ENCODE measurements at places on chromosomes 1 and 21.

GRCh38 chr1:226608699-226609505, 60.3 kb downstream of the STUM start:
- no peak for DNase-seq

GRCh38 chr1:151294742-151295462, 12.8 kb downstream of the ZNF687 start:
- DNase-seq = no peak

- DNase-seq = no peak
Measured at GRCh38 chr1:175155473-175155856, 37.1 kb downstream of the KIAA0040 start.

GRCh38 chr1:204296431-204296988, 63.2 kb downstream of the PLEKHA6 start:
- DNase-seq = no peak

DNA sequence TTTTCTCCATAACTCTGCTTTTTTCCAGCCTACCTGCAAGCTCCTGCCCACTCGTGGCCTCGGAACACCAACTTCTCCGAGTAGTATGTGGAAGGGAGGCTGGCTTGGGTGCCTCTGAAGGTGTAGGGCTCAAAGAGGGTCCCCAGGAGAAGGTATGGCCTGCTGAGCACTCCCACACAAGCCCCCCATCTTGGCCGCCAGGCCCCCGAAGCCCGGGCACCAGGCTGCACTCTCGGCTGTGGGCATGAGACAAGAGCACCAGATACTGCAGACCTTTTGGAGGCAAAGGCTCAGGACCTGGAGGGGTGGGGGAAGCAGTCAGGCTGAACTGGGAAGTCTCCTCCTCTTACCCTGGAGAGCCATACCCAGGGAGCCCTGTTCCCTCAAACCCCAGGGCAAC, 1.7 kb downstream of the ZNF692 start:
- no peak for DNase-seq

DNA sequence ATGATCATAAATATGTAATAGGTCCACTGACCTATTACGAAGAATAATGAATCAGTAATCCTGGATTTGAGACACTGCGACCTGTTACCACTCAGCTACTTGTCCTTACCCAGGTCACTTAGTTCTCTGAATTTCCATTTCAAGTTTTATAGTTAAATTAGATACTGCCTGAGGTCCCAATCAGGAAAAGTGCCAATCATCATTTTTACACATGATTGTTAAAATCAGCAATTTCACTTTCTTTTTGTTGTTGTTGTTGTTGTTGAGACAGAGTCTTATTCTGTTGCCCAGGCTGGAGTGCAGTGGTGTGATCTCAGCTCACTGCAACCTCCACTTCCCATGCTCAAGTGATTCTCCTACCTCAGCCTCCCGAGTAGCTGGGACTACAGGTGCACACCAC, 22.8 kb upstream of the LYPLAL1 start:
- DNase-seq = no peak

- no peak for DNase-seq
Measured at GRCh38 chr1:94947437-94947836, 20.5 kb upstream of the CNN3 start.

GRCh38 chr21:42491328-42491727, 4.7 kb downstream of the RSPH1 start:
- DNase-seq = no peak

- no peak for DNase-seq
Measured at GRCh38 chr1:33152685-33153432, 29.0 kb downstream of the TRIM62 start.

GRCh38 chr21:38950435-38951094, 144.8 kb downstream of the ETS2 start:
- no peak for DNase-seq

DNA sequence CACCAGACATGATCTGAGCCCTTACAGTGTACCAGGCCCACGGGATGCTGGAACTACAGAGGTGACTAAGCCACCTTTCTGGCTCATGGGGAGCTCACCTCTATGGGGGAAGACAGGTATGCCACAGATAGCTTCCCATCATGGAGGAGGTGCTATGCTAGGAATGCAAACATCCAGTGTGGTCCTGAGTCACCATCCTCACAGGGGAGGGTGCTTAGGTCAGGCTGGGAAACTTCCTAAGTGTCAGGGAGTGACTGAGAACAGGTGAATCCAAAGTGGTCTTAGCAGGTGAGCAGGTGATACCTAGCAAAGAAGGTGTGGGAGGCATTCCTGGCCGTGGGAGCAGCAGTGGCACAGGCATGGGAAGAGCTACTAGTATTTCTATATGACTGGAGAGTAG, 8.6 kb upstream of the RASSF5 start:
- no peak for DNase-seq

DNA sequence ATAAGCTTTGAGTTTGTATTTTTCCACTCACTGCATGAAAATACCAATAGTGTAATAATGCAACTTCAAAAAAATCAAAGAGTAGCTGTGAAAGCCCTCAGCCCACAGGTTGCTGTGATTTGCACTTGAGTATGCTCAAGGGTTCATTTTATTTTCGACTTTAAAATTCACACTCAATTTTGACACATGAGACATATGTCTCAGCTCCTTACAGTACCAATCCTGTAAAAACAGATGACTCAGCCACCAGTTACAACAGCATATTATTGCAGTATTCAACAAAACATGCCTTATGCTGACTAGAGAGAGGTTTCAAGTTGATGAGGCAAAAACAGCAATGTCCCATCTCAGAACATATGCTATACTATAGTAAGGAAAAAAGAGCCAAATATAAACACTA, 66.1 kb downstream of the CYYR1 start:
- no peak for DNase-seq

DNA sequence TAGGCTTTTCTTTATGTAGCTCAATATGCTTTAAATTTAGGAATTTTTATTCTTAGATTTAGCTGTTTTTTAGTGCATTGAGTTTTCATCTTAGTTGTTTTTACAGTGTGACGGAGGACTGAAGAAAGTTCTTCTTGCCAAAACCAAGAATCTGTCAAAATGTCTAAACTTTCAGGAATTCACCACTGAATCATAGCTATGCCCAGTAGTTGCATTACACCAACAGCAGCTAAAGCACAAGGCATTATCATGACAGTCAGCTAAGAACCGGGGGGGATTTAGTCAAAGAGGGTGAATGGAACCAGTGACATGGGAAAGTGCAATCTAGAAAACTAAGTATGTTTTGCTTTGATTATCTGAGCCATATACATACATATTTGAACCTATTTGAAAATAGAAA, 6.5 kb upstream of the C1orf146 start:
- no peak for DNase-seq

DNA sequence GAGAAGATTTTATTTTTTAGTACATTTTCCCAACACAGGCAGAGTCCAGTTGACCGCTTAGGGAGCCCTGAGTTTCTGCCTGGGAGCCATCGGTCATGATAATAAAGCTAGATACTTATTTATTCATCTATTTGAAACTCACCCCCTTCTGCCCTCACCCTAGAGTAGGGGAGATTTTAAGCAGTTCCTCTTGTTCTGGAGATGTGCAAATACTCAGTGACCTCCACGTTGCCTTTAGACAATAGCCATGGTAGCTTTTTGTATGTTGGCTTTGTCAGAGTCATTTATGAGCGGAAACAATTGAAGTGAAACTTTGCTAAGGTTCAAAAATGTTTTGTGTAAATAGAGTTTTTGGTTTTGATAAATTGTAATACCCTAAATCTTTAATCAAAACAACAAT, 45.7 kb upstream of the PLPPR4 start:
- DNase-seq = no peak

- no peak for DNase-seq
Measured at GRCh38 chr1:59605184-59605583, 209.6 kb upstream of the HOOK1 start.

GRCh38 chr1:232390590-232390989, 239.3 kb downstream of the SIPA1L2 start:
- no peak for DNase-seq

GRCh38 chr1:84299536-84300170, 1.9 kb upstream of the SAMD13 start:
- DNase-seq = no peak

DNA sequence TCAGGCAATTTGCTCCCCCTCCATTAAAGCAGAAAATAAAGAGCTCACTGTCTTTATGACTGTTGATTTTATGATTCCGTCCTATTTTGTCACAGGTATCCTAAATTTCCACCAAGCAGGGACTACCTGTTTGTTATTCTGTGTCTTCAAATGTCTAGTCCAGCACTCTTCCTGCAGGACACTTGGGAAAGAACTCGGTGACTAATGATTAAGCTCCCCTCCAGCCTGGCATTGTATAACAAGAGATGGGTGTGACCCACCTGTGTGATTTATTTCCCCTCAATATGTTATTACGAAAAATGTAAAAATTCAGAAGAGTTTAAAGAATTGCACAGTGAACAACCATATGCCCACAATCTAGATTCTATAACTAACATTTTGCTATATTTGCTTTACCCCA, 42.9 kb upstream of the LRRN2 start:
- no peak for DNase-seq

GRCh38 chr1:220751111-220751510, 3.0 kb downstream of the MTARC2 start:
- DNase-seq = no peak

DNA sequence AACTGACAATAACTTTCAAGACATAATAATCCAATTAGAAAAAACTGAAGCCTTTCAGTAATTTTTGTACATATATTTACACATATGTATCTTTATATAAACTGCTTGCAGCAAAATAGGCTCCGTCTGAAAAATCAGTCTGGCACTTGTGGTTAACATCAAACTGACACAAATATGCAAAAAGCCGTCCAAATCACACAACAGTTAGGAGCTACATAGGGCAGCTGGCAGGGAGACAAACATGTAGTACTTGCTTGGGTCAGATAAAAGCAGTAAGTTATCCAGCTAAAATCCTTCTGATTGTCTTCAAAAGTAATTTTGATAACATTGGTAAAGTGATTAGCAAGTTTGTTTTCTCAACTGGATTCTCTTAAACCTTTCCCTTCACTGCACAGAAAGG, 14.7 kb upstream of the GUCA2A start:
- no peak for DNase-seq

DNA sequence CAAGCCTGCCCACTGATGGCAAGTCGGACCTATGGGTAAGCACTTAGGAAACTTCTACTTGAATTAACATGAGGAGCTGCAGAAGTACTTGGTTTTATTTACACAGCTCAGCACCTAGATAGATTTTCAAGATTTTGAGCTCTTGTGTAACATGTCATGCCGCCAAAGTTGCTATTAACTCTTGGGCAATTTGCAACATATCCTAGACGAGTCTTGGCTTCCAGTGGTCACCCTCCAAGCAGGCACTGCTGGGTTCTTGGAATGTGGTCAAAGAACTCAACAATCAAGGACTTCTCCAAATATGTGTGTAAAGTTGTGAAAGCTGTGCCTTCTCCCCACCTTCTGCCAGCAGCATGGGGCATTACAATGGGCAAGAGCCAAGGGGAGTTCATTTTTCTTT, 17.8 kb upstream of the GUCA2B start:
- DNase-seq = no peak

GRCh38 chr1:247370786-247371732, 39.4 kb upstream of the ZNF496 start:
- no peak for DNase-seq

- no peak for DNase-seq
Measured at GRCh38 chr1:65083263-65083896, 64.6 kb upstream of the AK4 start.

DNA sequence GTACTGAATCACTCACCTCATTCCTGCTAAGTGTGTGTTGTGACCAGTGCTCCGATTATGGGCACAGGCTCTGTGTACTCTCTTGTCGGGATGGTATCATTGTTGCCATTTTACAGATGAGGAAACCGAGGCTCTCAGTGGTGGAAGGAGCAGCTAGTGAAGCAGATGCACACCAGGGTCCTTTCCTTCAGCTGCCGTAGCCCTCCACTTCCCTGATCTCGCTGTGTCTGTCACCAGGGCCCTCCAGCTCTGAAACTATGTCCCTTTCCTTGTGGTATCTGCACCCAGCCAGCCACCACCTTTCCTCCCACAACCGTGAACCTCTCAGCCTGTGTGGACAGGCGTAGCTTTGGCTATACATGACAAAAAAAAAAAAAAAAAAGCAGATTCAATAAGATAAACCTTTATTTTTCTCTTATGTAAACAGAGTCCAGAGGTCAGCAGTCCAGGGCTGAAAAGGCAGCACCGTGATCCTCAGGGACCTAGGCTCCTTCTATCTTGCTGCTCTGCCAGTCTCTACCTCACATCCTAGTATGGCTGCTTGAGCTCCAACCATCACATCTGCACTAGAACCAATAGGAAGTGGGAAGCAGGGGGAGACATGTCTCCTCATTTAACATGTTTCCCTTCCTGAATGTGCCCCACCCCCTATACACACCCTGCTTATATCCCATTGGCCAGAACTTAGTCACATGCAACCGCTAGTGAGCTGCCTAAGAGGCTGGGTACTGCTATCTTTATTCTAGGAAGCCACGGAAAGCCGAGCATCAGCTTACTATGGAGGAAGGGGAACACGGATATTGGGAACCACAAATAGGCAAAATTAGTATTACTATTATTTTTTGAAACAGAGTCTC, 44.3 kb downstream of the TMEM51 start:
- DNase-seq = no peak

GRCh38 chr21:34217263-34217662, 143.9 kb downstream of the MRPS6 start:
- DNase-seq = no peak

- DNase-seq = no peak
Measured at GRCh38 chr1:21290546-21290944, 282 bp upstream of the ECE1 start.

- DNase-seq = no peak
Measured at GRCh38 chr1:31400393-31400792, 12.6 kb upstream of the SERINC2 start.

- DNase-seq = no peak
Measured at GRCh38 chr1:14065486-14065885, 365.5 kb downstream of the PRDM2 start.

DNA sequence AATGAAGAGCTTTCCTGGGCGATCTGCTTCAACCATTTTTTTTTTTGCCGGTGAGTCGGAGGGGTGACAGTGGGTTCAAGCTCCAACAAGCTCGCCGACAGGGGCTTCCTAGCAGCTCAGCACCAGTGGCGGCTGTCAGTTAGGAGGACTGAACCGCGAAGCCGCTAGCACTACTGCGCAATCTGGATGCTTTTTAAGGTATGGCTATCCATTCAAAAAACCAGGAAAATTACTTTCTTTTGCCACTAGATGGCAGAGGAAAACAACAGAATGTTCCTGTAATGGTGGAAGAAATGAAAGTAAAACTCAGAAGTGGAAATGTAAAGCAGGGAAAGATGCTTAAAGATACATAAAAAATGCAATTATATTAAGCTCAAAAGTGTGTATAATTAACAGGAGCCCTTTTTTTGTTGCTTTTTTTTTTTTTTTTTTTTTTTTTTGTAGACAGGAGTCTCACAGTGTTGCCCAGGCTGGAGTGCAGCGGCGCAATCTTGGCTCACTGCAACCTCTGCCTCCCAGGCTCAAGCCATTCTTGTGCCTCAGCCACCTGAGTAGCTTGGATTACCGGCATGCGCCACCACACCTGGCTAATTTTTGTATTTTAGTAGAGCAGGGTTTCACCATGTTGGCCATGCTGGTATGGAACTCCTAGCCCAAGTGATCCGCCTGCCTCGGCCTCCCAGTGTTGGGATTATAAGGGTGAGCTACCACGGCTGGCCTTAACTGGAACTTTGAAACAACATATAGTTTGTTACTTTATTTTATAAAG, 8.5 kb downstream of the KYAT3 start:
- no peak for DNase-seq

Data from left forelimb (tissue), 1 donor.